ENCODE measurements at places on chromosomes 5 and 9.

DNA sequence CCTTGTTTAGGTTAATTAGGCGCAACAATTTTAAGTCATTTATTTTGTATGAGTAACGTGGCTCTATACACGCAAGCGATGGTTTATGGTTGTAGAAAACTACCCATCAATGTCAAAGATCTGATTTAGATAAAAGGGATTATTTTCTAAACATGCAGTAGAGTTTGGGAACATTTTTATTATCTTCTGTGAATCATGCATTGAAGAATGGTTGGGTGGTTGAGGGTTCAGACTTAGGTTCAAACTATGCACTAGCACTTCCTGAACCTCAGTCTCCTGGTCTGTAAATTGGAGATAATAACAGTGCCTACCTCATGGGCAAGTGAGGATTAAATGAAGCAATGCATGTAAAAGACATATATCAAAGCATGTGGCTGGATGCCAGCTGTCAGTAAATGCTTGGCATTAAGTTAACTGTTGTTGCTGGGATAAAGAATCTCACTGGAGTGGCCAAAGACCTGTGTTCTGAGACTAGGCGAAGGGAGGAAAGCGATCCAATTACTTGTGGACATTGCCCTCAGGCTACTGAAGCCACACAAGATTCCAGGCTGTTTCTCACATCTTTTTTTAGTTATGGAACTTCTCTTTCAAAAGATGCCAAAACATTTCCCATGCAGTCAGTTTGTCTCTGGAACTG, 1.1 kb upstream of the OTULINL start:
- DNase-seq = no peak

DNA sequence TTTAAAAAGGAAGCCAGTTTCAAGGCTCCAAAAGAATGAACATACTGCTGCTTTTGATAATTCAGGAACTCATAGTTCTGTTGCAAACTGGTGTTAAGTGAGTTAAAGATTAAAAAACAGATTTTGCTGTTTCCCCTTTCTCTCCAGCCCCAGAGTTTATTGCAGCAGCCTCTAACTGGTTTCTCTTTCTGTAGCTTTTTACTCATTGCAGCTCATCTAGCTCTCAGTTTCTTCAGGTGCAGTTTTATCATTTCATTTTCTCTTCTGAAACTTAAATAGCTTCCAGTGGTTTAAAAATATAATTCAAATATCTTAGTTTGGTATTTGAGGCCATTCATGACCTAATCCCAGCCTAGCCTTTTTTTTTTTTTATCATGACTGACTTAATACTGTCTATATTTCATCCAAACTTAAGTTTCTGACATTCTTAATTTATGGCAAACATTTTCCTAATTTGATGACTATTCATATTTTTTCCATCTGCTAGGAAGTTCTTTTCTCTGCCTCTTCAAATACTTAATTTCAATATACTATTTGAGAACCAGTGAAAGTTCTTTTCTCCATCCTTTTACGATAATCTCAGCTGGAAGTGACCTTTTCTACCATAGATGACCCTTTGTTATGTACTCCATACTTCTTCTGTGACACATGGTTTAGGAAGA, 252.7 kb upstream of the GRIA1 start:
- DNase-seq = no peak

DNA sequence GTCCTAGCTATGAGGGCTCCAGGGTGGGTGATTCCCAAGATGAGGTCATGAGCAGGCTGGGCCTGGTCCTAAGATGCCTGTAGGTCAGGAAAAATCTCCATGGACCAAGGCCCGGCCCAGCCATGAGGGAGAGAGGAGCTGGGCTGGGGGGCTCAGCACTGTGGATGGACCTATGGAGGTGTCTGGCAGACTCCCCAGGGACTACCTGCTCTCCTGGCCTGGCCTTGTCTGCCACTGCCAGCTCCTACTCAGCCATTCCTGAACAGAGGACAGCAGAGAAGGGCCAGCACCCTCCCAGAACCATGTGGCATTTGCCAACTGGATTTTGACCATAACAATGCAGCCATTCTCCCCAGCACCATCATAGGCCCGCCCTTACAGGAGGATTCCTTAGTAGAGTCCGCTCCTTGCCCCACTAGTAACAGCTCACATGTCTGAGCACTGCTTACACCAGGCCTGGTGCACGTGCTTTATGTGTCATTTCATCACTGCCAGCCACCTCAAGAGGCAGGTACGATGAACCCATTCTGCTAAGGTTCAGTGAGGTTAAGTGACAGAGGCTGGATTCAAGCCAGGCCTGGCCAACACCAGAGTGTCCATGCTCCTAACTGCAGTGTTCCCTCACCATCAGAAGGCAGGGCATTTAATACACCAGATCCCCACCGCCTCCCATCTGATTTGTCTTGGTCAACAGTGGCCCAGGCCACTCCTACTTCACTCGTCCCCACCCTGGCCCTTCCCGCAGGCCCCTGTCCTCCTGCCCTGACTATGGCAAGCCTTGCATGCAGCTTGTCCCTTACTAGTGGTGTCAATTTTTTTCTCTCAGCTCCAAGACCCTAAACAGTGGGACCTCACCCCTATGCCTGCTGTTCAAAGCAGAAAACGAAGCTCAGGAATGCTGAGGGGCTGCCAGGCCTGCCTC, 669 bp downstream of the IL13 start:
- no peak for DNase-seq

DNA sequence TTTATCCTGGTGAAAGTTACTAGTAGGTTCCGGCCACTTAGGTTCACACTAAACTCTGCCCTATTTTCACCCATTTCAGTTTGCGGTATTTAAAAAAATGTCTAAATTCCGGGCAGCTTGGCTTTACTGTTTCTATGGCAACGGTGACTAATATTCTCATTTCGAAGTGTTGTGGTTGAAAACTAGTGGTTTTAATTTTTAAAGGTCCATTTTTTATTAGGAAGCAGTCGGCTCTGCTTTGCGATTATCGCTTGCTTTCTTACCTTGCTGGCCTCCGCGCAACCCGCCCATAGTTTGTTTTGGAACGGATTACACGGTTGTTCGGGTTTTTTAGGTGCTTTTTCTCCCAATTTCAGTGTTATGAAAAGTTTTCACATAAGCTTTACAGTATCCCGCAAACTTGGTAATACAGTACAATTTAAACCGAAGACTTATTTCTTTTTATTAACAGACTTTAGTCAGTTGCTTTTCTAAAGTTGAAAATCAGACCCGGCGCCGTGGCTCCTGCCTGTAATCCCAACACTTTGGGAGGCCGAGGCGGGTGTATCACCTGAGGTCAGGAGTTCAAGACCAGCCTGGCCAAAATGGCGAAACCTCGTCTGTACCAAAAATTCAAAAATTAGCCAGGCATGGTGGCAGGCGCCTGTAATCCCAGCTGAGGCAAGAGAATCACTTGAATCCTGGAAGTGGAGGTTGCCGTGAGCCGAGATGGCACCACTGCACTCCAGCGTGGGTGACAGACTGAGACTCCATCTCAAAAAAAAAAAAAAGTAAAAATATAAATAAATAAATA, 1.6 kb downstream of the KDM4C start:
- DNase-seq = no peak

GRCh38 chr5:57445006-57445704, 37.5 kb downstream of the ACTBL2 start:
- no peak for DNase-seq

DNA sequence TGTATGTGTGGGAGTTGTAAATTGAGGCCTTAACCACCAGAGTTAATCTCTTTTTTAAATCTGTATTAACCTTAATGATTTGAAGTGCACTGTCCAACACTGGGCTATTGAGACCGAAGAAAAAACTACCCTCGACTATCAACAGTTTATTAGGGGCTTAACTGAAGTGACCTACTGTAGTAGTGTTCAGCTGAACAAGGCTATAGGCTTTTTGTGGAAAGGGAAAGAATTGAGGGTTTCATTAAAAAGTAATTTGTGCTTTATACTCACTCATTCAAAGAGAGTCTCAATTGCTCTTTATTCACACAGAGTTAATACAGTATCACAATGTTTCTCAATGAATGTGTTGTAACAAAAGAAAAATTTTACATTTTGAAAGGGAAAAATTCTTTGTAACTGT, 267.5 kb downstream of the SLF1 start:
- DNase-seq = no peak

DNA sequence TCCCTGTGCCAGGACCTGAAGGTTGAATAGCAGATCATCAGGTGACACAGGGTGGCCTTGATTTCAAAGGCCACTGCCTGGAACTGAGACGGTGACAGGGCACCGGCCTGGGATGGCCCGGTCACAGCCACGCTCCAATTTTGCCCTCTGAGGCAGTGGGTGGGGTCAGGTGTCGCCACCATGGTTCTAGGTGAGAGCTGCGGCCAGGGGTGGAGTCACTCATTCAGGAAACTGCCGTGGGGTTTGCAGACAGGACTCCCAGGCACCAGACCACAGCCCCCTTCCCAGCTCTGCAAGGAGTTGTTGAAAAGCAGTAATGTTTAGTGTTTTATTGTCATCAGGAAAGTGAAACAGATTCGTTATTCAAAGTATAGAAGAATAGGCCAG, 17.3 kb upstream of the RNU6ATAC start:
- DNase-seq = no peak

GRCh38 chr9:101418518-101419430, 16.8 kb downstream of the ALDOB start:
- no peak for DNase-seq

DNA sequence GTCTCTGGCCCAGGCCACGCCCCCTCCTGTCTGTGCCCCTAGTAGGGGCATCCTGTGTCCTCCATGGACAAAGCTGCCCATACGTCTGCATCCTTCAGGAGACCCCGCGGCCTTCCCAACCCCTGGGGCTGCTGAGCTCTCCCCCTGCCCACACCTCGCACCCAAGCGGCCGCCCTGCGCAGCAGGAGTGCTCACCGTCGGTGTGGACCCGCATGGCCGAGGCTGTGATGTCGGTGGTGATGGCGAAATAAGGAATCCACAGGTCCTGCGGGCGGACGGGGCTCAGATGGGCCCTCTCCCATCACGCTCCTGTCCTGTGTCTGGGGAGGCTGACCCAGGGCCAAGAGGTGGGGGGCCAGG, 4.8 kb upstream of the NSMF start:
- DNase-seq = no peak

GRCh38 chr5:38257308-38258041, 884 bp upstream of the EGFLAM start:
- DNase-seq = no peak

DNA sequence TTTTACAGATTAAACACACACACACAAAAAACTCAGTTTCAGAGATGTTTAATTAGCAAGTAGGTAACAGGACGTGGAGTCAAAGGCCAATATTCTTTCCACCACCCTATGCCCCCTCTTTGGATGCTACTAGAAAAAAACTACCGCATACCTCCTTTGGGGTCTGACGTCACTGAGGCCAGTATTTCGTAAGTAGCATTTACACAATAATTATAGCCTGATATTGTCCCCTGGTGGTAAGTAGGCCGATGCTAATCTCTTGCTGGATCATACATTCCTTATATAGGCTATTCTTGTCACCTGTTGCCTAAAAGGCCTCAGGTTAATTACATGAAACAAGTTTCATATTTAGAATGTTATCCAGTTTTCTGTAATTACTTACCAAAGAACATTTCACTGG, 21.0 kb upstream of the SMARCA2 start:
- DNase-seq = no peak

DNA sequence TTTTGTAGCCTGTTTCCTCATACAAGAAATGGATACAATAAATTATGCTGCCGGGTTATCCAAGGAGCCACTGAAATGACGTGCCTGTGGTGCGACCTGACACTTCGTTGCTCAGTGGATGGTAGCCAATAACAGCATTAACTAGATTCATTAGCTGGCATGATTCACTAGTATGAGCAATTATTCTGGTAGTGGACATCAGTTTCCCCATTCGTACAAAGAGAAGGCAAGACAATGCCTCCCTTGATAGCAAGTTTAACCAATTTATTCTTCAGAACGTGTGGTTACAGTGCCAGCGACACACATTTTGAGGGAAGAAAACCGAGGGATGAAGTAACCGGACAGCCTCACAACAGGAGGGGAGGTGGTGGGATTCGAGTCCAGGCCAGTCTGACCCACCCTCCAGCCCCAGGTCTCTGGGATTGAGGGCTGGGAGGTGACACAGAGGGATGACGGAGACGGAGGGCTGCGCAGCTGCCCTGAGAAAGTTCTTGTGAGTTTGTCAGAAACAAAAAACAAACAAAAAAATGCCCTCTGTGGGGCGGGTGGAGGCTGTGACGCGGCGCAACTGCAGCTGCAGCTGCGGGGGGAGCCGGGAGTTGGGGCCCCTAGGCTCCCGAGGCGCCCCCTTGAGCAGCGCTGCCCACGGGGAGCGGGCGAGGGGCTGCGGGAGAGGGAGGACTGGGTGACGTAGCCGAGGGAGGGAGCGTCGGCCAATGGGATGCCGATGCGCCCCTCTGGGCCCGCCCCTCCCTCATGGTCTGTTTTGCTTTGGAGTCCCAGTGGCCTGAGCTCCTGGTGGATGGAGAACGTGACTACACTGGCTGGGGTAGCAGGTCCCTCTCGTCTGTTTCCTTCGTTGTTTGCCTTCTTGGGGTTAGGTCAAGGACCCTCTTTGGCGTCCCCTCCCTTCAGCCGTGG, 10.9 kb downstream of the LHX2 start:
- no peak for DNase-seq

- DNase-seq = no peak
Observed at GRCh38 chr5:67015541-67016191, 180.9 kb downstream of the CD180 start.

DNA sequence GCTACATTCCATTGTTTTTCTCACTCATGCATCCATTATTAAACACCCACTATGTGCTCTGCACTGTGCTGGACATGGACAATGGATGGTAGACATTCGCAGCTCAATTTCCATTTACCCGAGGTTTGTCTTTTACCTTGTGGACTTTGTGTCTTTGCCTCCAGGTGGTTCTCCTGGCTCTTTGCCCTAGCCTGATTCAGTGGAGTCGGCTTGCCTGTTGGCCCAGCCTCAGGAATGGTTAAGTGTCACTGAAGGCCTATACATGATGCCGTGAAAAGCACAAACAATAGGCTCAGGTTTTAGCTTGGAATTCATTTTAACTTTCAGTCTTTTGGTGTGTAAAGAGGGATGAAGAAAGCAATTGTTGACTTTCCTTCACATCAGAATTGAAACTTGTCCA, 16.5 kb upstream of the DMRT3 start:
- DNase-seq = no peak

DNA sequence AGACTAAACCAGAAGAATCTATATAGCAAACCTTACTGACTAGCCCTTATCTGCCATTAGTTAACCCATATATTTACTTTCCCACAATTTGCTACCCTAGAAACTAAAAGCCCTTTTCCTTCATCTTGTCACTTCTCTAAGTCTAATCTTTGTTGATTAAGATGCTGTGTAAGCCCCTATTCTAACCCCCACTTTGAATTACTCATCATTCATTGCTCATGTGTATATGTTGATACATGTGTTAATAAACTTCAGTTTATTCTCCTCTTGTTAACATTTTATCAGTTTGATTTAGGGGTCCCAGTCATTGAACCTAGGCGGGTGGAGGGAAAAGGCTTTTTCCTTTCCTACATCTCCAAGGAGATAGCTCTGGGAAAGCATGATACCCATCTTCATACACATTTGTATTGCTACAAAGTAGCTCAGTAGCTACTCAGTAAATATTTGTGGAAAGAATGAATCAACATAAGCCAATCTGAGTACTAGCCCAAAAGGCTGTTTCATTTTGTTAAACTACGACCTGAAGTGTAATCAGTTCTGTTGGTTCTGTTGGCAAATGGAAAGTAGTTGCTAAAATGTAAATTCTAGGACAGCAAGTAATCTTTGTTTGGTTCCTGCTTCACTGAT, 35.1 kb upstream of the NDFIP1 start:
- no peak for DNase-seq

- DNase-seq = no peak
Observed at GRCh38 chr5:169201597-169201996, 99.3 kb downstream of the SLIT3 start.

GRCh38 chr9:14215614-14216013, 98.3 kb downstream of the NFIB start:
- DNase-seq = no peak

- DNase-seq = no peak
Observed at GRCh38 chr5:48192-48591, 43.8 kb upstream of the PLEKHG4B start.
